ENCODE measurements at places on chromosomes 3 and 15.

GRCh38 chr3:138948371-138949001 is 1.5 kb downstream of the FOXL2NB start:
- no peak for DNase-seq

- no peak for DNase-seq
These were observed 29.0 kb downstream of the CRABP1 start for GRCh38 chr15:78369161-78369560.

DNA sequence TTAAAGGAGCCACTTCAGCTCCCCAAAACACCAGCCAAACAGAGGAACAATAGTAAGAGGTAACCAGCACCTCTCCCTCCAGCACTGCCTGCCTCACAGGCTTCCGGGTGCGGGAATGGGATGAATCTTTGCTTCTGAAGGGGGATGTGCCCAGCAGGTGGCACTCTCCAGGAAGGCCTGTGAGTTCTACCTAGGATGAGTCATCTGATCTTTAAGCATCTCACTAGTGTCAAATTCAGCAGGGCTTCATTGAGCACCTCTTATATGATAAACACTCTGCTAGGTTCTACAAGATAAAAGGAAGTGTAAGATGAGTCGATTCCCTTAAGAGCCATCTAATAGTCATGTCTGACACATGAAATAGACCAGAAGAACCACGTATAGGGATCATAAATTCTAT is 237.4 kb upstream of the UMPS start:
- DNase-seq: no peak

DNA sequence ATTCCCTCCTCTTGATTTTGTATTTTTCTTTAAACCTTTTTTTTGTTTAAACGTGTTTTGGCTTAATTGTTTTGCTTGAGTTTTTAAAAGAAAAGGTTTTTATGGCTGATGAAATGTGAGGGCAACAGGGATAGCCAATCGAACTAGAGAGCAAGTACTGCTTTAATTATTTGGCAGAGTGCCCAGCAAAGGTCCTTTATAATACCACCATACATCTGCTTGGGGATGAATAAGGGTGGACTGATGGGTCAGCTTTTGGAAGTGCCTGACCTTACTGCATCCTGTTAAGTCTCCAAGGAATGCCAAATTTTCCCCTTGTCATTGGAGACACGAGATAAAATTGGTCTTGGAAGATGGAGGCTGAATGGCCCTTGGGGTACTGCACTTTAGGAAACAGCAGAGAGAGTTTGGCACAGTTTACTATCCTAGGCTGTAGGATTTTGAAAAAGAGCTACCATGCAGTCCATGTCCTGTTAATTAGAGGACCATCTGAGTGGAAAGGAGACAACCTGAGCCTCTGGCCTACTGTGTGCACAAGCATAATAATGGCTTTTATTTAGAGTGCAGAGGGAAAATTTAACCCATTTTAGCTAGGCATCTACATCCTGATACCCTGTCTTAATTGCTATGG is 19.8 kb upstream of the MTHFS start:
- DNase-seq: no peak

DNA sequence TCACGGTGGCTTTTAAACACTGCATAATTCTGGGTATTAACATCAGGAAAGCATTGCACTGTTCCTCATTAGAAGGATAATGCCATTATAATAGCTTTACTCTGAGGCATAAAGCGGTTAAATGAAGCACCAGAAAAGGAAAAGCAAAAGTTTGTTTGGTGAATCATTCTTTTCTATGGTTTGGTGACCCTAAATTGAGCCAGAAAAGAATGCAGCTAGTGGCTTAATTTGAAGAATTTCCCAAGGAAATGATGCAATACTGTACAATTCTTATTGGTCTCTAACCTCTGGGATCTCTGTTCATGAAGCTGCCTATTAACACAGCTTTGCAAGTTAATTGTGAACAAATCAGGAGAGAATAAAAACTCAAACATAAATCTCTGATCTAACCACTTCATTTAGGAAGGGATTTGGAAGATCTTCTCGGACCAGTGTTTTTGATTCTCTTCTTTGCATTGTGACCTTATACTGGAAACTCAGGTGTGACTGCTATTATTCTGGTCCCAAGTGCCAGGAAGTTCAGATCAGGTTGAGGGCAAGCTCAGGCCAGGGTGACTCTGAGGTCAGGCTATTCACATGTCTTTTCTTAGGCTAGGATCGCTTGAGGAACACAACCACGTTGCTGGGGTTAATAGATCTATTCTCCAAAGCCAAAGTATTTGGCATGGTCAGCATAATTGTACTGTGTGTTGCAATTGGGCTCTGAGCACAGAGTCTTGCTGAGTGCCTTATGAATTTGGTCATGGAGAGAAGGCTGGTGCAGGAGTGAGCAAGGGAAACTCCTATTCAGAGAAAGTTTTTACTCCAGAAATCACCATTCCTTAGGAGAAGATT is 11.3 kb upstream of the DLG1 start:
- DNase-seq: no peak

DNA sequence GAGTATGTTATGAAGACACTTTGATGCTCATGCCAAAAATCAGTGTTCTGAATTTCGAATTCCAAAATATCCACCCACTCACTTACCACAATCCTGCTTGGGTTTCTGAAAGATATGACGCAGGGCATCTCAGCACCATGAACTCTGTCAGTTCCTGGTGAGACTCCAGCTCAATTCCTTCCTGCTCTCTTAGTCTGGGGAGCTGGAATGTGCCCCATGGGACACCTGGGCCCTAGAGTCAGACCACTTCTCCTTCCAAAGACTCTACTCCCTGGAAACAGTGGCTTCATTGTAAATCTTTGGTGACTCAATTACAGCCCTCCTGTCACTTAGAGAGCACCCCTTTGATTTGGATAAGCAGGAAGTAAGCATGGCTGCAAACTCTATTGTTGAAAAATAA is 50.5 kb downstream of the CD86 start:
- no peak for DNase-seq

GRCh38 chr3:162213956-162214355 is 717.3 kb downstream of the OTOL1 start:
- no peak for DNase-seq

GRCh38 chr3:73294537-73294936 is 233.1 kb downstream of the EBLN2 start:
- no peak for DNase-seq

DNA sequence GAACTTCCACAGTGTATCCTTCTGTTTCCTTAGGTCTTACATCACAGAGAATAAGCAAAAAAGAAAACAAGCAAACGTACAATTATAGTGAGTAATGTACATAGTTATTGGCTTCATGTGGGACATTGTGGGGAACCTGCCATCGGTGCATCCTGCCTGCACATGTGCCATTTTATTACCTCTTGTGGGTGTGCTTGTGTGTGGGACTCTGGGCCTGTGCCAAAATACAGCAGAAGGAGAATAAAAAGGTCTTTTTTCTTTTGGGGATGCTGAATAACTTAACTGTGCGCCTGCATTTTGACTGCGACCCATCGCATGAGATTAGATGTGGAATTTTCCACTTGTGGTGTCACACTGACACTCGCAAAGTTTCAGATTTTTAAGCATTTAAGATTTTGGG is 169.6 kb upstream of the DCBLD2 start:
- DNase-seq: no peak
